ENCODE measurements at places on chromosomes 5 and 9.

DNA sequence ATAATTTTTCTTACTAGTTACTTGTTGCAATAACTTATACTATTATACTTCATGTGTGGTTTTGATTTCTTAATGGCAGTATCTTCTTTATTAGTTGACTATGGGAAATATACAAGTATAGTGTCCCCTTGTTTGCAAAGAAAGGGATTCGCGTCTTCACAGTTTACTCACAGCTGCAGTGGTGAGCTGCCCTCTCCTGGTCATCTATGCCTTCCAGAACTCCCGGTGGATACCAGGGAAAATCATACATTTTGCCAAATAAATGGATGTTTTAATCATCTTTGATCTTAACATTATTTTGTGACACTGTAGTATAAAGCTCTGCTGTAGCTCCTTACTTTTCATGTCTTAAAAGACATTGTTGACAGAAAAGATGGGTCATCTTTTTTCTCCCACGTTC is 142.0 kb downstream of the ZCCHC7 start:
- no peak for DNase-seq

DNA sequence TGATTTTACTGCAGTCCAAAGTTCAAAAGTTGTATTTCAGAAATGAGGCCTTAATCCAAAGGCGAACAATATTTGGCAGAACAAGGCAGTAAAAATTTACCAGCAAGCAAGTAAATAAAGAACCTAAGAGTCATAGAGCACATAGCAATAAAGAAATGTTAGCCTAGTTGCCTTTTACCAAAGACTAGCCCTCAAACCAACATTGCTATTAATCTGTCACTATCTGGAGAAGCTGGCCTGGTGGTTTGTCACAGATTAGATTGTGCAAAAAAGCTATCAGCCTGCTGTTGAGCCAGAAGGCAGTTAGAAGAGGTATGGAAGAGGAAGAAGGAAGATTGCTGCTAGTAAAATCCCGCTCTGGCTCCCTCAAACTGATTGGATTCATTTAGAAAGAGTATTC is 304.7 kb upstream of the KLF4 start:
- no peak for DNase-seq

- DNase-seq: no peak
These were observed 32.4 kb downstream of the TLE1 start for GRCh38 chr9:81656871-81657337.

- no peak for DNase-seq
These were observed 433.4 kb upstream of the BRINP1 start for GRCh38 chr9:119802621-119803020.

DNA sequence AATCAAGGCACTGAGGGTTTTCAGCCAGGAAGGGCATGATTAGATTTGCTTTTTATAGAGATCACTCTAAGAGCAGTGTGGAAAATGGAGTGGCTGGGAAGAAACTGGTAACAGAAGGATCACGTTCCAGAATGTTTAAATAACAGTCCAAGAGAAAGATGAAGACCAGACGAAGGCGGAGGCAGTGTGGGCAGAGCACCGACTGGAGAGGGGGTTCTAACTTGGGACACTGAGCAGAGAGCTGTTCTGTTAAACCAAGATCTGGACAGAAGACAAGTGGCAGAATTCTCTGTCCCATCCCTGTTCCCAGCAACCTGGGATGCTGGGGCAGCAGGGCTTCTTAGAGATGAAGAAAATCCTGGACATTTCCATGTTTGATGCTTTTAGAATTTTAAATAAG is 249.1 kb upstream of the NR4A3 start:
- DNase-seq: no peak

DNA sequence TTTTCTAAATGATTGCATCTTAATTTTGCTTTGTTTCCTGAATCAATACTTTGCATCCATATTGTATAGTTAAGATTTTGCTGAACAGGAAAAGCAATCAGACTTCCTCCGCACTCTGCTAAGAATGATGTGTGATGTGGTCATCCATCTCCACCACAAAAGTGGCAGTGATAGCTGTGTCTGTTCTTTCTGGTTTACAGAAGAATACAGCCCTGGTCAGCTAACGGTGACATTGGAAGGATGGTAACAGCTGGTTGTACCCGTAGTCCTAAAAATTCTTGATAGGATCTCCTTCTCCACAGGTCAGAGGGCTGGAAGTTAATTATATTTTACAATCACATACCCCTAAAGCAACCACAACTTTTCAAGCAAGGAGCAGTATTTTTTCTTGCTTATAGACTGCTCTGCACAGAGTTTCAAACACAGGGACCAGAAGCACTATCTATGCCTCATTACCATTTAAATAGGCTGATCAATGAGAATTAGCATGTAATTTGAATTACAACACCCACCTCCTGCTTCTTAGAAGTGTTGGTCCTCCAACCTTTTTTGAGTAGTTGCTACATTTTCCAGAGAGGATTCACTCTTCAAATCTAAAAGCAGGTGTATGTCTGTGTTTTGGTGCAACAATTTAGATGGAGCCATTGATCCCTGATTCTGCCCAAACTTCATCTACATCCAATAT is 1191.9 kb upstream of the NUDT12 start:
- no peak for DNase-seq

DNA sequence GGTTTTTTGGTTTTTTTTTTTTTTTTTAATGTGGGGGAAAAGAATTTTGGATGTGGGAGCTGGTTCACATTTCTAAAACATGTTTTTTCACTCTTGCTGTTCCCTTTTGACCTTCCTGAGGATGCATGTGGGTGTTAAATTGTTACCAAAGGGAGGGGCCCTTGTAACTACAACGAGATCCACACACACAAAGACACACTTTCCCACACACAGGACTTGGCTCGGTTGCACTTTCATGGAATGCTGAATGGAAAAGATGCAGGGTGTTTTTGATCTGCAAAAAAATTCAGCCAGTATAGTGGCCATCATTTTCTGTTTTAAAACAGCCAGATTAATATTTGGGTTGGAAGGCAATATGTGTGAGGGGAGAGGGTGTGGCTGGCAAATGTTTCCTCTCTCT is 576.9 kb downstream of the EBF1 start:
- DNase-seq: no peak
